ENCODE measurements at places on chromosomes 1 and 21. TPM values are rescaled to one million over a fixed set of nuclear protein-coding genes. Genes with fewer than 3 reads are reported as not detected.

- peak; percentile 69 for DNase-seq
Measured at GRCh38 chr1:223556414-223557129, 108.9 kb downstream of the CAPN8 start.

GRCh38 chr1:27552911-27553420, 51.0 kb downstream of the AHDC1 start:
- DNase-seq: no peak

Gene RORC
- total RNA-seq: under 0.01 TPM

GRCh38 chr1:30014031-30014430, 709.4 kb downstream of the MATN1 start:
- no peak for DNase-seq

DNA sequence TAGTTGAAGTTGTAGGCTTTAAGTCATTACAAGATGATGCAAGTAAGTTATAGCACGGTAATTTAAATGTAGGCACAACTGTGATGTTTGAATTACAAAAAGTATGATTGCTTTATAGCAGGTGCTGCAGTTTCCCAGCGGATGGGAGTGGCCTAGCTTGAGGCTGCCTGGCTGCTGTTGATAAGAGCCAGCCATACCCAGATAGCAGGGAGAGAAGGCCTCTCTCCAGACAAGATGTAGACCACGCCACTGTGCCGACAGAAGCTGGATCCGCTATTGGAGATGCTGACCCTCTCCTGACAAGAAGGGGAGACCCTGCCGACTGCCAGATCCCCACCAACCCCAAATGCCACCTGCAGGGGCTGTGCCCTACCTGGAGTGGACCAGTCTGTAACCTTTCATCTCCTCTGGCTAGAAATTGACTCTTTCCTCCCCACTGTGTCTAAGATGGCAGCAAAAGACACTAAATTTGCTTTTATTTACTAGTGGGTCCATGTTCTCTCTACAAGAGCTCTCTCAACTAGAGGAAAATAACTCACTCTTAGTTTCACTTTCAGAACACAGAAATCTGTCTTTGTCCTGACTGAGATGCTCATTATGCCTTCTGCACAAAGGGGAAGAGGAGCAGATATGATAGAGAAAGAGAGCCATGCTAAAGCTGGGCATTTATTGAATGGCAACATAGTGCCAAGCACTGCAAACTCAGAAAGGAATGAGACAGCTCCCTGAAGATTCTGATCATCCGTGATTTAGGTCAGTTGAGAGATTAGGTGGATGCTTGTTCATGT, 127.9 kb downstream of the URB2 start:
- no peak for DNase-seq

DNA sequence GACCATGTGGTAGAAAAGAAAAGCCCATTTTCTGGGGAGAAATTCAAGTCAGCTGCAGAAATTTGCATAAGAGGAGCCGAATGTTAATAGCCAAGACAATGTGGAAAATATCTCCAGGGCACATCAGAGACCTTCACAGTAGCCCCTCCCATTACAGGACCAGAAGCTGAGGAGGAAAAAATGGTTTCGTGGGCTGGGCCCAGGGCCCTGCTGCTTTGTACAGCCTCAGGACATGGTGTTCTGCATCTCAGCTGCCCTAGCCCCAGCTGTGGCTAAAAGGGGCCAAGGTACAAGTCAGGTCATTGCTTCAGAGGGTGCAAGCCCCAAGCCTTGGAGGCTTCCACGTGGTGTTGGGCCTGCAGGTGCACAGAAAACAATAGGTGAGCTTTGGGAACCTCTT, 108.3 kb downstream of the DMRTB1 start:
- DNase-seq: no peak

Gene REG4
- not detected for total RNA-seq

DNA sequence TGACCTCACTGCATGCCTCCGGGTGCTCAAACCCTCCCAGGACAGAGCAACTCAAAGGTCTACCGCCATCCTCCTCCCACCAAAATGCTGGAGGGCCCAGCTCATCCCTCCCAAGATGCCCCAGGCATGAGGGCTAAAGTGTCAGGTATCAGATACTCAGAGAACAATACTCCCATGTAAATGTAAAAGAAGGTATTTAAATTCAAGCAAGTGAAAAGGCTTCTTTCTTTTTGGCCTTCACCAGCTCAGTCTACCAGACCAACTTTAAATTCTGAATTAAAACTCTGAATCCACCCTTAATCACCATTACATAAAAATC, 3.0 kb downstream of the PARP1 start:
- DNase-seq: no peak

DNA sequence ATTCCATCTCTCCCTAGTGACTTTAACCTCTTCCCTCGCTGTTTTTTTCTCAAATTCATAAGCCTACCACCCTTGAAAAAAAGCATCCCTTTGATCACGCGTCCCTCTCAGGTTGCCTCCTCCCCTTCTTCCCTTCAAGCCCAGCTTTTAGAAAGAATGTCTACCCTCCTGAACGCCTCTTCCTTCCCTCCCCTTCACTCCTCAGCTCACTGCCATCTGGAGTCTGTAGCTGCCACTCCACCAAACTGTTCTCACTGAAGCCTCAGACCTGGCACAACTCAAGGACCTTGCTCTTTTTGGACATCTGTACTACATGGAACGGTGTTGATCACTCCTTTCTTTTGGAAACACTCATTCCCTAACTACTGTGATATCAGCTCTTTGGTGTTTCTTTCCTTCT, 80.6 kb downstream of the SLC25A24 start:
- no peak for DNase-seq

DNA sequence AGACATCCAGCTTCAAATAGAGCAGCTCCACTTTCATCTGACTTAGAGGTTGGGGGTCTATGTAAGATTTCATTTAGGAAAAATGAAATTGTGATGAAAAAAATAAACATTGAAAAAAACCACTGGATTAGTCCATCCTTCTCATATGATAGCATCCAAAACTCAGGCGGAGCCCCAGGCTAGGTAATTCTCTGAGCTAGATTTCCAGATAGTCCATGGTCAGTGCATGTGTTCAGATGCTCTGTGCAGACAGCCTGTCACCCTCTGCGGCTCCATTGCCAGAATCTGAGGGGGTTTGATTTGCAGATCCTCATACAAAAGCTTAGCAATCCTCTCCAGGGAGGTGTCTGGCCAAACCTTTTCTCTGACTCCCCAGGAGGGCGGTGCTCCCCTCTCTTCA, 49.2 kb downstream of the C8B start:
- DNase-seq: no peak

Gene C1orf115
- total RNA-seq: 124 TPM
